ENCODE measurements at places on chromosomes 6 and 20.

GRCh38 chr20:4951299-4951698 lies 50.0 kb downstream of the SLC23A2 start:
- no peak for DNase-seq

DNA sequence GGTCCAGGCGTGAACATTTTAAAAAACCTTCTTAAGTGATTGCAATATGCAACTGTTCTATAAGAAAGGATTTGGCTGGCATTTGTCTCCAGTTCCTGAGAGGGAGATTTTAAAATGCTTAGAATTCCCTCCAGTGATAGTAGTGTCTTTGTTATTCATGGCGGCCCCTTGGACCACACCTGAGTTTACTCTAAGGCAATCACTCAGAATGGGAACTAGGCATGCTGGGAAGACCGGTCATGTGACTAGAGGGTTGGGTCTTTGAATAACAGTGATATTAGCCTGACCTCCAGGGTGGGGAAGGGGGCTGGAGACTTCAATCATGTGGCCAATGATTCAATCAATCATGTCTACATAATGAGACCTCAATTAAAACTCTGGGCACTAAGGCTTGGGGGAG lies 50.7 kb upstream of the UTRN start:
- no peak for DNase-seq

GRCh38 chr20:60244373-60245146 lies 286.3 kb downstream of the CDH26 start:
- DNase-seq, result no peak

DNA sequence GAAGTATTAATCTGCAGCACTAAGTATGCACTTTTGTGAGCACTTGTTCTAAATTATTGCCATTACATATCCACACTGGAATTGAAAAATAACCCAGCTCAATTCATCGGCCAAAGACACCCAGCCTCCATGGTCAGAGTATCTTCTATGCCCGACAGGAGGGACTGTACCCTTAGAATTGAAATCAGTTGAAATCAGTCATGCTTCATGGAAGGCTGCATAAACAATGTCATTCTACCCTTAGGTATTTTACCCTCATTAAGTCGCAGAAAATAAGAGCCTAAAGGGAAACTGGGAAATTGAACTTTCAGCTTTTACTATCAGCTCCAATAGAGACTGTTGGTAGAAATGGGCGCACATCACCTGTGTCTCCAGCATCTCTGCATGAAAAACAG lies 2.9 kb upstream of the RAMACL start:
- no peak for DNase-seq

DNA sequence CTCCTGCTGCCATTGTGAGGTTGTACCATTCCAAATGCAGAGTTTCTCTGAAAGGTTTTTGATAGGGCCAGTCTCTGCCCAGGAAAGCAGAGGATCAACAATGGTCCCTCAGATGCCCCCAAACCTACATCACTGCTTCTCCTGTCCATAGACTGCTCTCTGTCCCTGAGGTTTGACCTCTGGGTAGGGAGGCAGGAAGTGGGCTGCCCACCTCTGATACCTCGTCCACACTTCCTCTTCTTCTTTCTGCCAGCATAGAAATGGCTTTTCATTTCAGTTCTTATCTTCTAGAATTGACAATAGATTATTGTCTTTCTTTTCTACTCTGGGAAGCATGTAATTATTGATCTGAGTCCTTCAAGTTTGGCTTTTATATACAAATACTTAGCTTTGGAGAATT lies 170.6 kb downstream of the TRMT11 start:
- DNase-seq, result no peak

GRCh38 chr6:32609391-32609730 lies 19.7 kb upstream of the HLA-DRB1 start:
- no peak for DNase-seq

- DNase-seq, result no peak
These were observed 16.7 kb downstream of the MAP3K5 start for GRCh38 chr6:136775548-136775947.

DNA sequence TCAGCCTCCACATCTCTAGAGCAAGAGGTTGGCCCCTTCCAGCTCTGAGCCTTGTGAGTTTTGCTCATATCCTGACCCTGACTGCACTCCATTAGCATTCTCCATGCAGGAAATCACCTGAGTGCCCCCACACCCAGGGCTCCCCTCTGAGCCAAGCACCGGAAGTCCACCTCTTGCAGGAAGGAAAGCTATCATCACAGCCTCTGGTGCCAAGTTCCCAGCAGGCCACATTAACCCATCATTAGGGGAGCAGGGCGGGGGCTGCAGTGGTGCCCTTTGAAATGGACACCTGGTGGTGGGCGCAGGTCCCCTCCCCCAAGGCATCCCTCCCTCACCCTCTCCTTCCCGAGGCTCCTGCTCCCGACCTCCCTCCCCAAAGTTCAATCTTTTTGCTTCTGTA lies 16.1 kb downstream of the GRM4 start:
- DNase-seq, result no peak

GRCh38 chr6:137981758-137982157 lies 114.7 kb downstream of the TNFAIP3 start:
- DNase-seq, result no peak

DNA sequence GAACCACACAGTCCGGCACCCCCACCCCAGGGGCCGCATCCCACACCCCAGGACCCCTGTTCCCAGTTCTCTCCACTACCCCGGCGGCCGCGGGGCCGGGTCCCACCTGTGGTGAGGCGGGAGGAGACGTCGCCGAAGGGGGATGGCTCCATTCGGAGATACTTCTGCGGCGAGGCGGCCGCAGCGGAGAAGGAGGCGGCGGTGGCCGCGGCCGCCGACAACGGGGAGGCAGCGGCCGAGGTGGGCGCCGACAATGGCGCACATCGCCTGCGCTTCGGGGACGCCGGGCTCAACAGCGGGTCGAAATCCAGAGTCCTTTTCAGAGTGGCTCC lies 723 bp downstream of the AKIRIN2 start:
- peak; percentile 26 for DNase-seq

DNA sequence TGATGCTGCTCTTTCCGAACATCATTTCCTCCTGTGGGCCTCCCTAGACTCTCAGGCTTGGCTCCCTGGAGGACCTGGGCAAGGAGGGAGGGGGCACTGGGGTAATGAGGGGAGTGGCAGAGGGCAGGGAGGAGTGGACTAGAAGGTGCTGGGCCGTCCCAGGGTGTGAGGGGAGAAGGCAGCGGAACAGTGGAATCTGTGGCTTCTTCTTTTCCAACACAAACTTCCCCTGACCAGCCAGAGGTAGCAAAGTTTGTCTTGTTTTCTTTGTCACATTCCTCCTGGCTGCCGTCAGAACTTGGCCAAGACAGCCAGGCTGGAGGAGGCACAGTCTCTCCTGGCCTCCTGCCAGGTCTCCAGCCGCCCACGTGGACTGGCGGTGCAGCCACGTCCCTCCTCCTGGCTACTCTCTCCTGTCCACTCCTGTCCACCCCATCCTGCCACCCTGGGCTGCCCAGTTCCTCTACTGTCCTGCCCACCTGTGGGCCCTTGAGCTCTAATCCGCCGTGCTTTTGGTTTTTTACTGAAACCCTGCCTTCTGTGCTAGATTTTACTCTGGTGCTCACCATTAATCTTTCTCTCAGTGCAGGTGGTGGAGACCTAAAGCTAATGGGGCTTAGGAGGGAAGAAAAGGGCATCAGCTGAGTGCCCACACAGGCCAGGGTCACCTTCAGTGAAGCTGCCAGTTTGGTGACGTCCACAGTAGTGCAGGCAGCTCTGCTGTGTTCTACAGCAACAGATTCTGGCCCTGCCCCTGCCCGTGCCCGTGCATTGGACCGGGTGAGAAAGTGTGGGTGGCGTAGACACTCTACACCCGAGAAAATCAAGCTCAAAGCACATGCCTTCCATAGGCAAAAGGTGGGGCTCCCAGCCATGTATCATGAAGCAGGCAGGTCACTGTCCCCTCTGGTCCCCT lies 2.8 kb upstream of the CDSN start:
- DNase-seq, result peak; percentile 88

DNA sequence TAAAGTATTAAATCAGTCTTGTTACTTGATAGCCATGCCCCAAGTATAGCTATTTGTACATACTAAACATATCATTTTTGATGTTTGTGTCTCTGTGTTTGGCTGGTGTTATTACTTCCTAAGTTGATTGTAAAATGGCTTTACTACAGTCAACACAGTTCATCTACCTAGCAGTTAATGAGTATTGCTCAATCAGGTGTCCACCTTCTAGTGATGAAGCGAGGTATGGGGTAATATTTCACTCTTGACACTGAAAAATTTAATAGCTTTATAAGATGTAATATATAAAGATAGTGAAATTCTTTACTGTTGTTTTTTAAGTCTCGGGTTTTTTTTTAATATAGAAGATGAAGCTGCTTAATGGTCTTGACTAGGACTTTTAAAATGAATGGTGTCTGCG lies 18.9 kb downstream of the TMEM14A start:
- no peak for DNase-seq

GRCh38 chr6:40806256-40806864 lies 219.2 kb upstream of the LRFN2 start:
- DNase-seq, result no peak

GRCh38 chr20:10843146-10843711 lies 169.4 kb upstream of the JAG1 start:
- no peak for DNase-seq

GRCh38 chr20:48154040-48154765 lies 368.9 kb upstream of the SULF2 start:
- DNase-seq, result no peak

GRCh38 chr6:156189714-156190113 lies 587.5 kb upstream of the ARID1B start:
- no peak for DNase-seq

DNA sequence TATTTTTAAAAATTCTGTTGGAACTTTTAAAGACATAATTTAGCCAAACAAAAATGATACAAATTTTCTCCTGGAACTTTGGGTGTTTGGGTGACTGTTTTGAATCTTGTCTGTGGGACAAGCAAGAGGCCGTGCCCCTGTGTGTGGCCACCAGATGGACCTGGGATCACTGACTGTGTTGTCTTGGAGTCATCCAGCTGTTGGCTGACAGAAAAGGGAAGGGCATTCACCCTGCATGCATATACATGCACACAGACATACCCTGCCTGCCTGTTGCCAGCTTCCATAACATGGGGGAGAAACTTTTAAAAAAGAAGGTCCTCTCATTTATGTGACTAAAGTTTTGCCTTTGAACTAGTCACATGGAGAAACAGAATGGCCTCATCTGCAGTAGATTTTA lies 72.7 kb downstream of the BLOC1S5 start:
- no peak for DNase-seq

GRCh38 chr6:46998436-46999017 lies 43.6 kb downstream of the ADGRF1 start:
- no peak for DNase-seq

DNA sequence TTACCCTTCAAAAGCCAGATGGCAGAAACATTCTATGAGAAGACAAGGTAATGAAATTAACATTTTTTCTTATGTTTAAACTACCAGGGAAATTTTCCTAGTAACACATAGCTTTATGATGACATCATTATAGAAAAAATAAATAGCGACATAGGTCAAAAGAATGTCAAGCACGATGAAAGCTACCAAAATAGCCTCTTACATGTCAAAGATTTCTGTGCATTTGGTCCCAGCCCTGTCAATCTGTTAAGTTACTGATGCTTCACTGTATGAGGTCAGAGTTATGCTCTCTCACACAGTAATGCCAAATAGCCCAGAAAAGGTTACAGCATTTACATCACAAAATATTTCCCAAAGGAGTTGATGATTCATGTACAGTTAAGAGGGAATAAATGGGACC lies 199.8 kb upstream of the DEFB112 start:
- no peak for DNase-seq

- DNase-seq, result no peak
These were observed 1.1 kb upstream of the PBX2 start for GRCh38 chr6:32190911-32191677.

DNA sequence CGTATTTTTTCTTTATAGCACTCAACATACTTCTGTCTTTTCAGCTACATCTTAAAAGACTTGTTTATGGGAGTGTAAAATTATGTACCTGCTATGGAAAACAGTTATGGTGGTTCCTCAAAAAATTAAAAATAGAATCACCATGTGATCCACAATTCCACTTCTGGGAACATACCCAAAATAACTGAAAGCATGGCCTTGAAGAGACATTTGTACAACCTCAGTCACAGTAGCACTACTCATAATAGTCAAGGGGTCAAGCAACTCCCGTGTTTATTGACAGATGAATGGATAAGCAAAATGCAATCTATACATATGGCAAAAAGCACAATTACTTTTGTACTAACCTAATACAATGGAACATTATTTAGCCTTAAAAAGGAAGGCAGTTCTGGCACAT lies 74.5 kb downstream of the METTL24 start:
- DNase-seq, result no peak

GRCh38 chr6:24554474-24554873 lies 59.7 kb downstream of the ALDH5A1 start:
- DNase-seq, result no peak

DNA sequence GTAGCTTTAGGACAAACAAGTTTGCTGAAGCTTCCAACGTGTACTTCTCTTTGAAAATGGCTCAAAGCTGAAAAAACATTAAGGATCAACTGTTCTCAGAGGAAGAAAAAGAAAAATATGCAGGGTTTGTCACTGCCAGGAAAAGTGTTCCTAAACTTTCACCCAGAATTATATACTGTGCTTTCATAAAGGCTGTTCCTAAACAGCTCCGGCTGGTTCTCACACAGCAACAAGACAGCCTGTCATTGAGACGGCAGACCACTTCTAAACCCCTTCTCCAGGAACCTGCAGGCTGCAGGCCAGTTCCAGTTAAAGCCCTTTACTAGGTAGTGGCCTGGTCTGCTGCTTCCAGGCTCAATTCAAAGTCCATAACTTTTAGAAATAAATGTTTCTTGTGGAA lies 97.4 kb upstream of the SOX4 start:
- no peak for DNase-seq

GRCh38 chr6:10883312-10884244 lies 1.7 kb upstream of the GCM2 start:
- DNase-seq, result no peak

GRCh38 chr20:57282670-57283361 lies 16.4 kb upstream of the BMP7 start:
- DNase-seq, result no peak

- no peak for DNase-seq
These were observed 35.6 kb downstream of the CNKSR3 start for GRCh38 chr6:154474648-154475428.

- DNase-seq, result no peak
These were observed 79.2 kb upstream of the MRAP2 start for GRCh38 chr6:83954371-83954770.

- no peak for DNase-seq
These were observed 32.9 kb upstream of the EEF1E1 start for GRCh38 chr6:8135276-8135675.

DNA sequence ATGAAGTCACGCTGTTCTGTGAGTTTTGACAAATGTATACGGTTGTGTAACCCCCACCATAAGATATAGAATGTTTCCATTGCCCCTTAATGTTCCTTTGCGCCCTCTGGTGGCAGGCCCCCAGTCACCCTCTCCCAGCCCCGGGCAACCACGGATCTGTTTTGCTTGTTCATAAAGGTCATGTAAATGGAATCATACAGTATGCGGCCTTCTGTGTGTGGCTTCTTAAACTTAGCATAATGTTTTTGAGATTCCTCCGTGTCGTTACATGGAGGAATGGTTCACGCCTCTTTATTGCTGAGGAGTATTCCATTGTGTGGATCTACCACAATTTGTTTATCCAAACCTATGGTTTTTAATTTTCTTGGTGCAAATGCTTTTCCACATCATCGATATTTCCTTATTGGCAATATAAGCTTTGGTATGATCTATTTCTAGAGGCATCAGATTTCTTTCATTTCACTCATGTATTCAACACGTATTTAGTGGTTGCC lies 28.4 kb downstream of the LYRM2 start:
- DNase-seq, result peak; percentile 63
